ENCODE measurements at places on chromosomes 1 and 21.

DNA sequence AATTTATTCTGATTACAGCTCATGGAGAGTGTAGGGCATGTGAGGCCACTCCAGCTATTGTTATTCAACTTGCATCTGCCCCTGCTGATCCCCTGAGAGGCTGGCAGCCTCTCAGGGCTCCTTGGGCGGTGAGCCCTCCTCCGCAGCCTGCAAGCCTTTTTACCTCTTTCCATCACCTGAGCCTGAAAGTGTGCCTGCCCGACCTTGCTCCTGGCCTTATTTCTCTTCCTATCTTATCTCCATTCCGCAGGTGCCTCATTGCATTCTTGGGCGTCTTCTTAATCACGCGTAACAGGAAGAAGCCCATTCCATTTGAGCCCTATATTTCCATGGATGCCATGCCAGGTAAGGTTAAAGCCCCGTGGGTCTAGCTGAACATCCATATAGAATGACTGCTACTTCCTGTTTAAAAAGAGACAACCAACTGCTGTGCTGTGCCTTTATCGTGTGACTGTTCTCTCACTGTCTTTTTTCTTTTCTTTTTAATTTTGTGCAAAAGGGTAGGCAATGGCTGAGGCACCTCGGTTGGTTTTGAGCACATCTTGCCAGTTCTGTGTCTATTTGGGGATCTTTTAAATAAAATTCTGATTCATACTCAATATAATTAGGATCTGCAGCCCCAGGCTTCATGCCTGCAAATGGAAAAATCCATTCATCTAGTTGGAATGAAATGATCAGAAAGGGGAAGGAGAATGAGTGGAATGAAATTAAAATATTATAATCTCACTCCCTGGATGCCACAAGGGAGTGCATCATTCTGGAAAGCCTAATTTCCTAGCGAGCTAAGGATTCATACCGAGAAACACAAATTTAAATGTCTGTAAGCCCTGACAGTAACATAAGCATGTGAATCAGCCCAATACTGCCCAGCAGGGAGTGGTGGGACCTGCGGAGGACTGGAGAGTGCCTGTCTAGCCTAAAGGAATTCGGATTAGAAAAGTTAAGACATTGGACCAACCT is 38.6 kb upstream of the RCAN3 start:
- no peak overlapping the region for H3K27ac ChIP-seq
- H3K4me3 ChIP-seq = no peak overlapping the region
- no peaks in the 10 kb centered on the region for H3K4me1 ChIP-seq

DNA sequence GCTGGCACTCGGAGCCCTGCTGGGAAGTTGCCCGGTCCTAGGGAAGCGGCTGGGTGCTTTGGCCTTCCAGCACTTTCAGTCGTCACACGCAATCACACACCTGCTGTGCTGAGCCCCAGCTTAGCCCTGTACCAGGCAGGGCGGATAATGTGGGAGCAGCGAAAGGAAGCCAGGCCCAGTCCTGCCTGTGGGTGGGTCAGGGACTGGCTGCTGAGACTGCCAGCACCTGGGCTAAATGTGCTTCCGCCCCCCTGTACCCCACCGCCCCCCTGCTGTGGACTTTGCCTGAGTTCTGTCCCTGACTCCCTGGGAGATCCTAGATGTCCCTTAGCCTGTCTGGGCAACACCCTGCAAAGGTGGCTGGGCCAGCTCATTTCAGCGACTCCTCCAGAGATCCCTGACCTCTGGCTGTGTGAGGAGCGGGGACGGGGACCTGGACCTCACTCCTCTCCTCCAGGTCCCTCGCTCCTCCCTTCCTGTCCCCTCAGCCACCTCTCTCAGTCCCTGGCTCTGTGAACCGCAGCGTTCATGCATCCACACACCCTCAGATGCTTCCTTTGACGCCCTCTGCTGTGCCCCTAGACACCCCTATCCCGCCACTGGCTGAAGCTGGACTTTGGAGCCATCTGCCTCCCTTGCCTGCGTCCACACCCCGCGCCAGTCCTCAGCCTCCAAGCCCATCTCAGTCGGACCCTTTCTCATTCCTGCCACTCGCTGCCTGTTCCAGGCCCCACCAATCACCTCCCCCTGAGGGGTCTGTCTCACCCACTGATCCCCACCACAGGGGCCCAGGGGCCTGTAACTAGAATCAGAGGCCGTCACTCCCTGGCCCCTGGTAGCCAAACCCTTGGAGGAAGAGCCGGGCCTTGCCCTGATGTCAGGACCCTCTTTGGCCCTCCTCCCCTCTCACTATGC is 1.4 kb downstream of the MMEL1 start:
- peaks cover 53% of the 10 kb centered on the region for H3K27me3 ChIP-seq
- H3K27ac ChIP-seq = no peak overlapping the region

DNA sequence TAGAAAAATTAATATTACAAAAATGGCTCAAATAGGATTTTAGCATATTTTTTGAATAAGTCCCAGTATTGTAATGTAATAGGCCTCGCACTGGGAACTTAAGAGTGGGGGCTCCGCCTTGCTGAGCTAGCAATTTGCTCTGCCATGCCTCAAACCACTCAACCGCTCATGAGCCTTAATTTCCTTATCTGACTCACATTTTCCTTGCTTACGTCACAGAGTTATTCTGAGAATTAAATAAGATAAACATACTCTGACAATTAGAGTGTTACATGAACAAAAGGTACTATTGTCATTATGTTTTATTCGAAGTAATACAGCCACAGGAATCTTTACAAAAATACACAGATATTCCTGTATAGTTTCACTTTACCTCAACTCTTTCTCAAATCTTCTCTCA is 108.1 kb downstream of the SLC44A5 start:
- H3K27ac ChIP-seq = no peak overlapping the region
- H3K4me3 ChIP-seq = no peak overlapping the region
- no peaks in the 10 kb centered on the region for H3K27me3 ChIP-seq
- no peaks in the 10 kb centered on the region for H3K4me1 ChIP-seq

DNA sequence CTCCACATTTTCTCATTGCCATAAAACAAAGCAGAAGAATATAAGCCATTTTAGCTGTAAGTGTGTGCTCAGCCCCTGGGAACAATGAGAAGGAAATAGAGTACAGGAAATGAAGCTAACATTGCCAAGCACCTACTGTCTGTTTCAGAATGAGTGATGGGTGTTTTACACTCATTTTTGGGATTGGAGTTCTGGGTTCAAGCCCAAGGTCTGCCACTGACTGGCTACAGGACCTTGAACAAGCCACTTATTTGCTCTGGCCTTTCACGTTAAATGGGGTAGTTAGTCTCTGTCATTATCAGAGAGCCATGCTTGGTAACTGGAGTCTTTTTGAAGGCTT is 80.7 kb upstream of the KAZN start:
- H3K27ac ChIP-seq = no peak overlapping the region
- H3K36me3 ChIP-seq = no peaks in the 10 kb centered on the region
- no peaks in the 10 kb centered on the region for H3K4me1 ChIP-seq
- DNase-seq = no peak
- no peak overlapping the region for H3K4me3 ChIP-seq

DNA sequence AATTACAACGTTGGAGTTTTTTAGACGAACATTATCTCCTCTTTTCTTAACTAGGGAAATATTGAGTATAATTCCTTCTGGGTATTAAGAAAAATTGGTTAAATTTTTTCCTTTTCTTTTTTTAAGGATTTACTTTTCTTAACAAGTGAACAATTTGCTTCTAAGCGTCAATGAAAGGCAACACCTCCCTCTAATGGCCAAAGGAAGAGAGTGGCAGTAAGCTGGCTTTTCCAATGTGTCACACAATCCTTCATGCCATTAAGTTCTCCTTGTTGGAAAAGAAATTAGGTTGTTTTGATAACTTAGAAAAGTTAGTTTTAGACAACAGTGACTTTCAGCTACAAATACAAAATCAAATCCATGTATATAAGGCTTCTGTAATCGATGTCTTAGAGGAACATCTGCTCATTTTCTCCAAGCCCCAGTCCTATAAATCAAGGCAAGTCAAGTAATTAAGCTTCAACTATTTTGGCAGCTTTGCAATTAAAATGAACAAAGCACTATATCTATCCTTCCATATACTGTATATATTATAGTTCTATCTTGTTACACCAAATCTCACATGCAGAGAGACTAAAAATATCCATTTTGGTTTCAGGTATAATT is 62.8 kb downstream of the EDEM3 start:
- H3K4me1 ChIP-seq = no peaks in the 10 kb centered on the region
- no peak overlapping the region for H3K4me3 ChIP-seq
- H3K27ac ChIP-seq = no peak overlapping the region
- peak; percentile 56 for DNase-seq
- no peaks in the 10 kb centered on the region for H3K27me3 ChIP-seq
- H3K36me3 ChIP-seq = peaks cover 9% of the 10 kb centered on the region

- H3K4me1 ChIP-seq = no peaks in the 10 kb centered on the region
- H3K27me3 ChIP-seq = no peaks in the 10 kb centered on the region
Observed at GRCh38 chr1:76577525-76578185, 289.6 kb upstream of the ST6GALNAC5 start.

GRCh38 chr1:44120398-44120949 is 1.9 kb downstream of the KLF17 start:
- no peaks in the 10 kb centered on the region for H3K36me3 ChIP-seq
- no peak overlapping the region for H3K4me3 ChIP-seq
- H3K4me1 ChIP-seq = peaks cover 2% of the 10 kb centered on the region
- DNase-seq = no peak
- no peaks in the 10 kb centered on the region for H3K27me3 ChIP-seq

DNA sequence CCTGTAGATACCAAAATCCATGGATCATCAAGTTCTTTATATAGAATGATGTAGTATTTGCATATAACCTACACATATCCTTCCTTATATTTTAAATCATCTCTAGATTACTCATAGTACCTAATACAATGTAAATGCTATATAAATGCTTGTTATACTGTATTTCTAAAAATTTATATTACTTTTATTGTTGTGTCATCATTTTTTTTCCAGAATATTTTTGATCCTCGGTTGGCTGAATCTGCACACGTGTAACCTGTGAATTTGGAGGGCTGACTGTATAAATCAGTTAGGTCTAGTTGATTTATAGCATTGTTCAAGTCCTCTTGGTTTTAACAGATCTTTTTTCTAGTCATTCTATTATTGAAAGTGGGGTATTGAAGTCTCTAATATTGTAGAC is 23.3 kb downstream of the OBSCN start:
- no peak overlapping the region for H3K4me3 ChIP-seq
- no peaks in the 10 kb centered on the region for H3K27me3 ChIP-seq
- peaks cover 15% of the 10 kb centered on the region for H3K36me3 ChIP-seq
- no peaks in the 10 kb centered on the region for H3K4me1 ChIP-seq
- no peak for DNase-seq
- H3K27ac ChIP-seq = no peak overlapping the region
